ENCODE measurements at places on chromosomes 3 and 15.

- DNase-seq: no peak
Measured at GRCh38 chr15:95679847-95680582, 650.5 kb upstream of the NR2F2 start.

DNA sequence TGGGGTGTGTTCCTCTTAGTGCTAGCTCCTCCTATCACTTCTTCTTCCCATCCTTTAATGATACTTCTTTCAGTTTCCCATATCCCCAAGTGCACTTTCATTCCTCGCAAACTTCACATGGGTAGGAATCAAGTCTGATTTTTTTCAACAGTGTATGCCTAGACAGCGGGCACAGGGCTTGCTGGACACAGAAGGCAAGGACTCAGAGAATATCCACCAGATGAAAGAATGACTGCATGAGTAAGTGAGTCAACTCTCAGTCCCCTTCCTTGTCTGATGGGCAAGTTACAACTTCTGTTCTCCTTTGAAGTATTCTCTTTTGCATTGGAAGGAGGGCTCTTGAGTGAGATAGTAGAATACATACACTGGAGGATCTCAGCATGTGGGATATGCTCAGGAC lies 3.1 kb upstream of the SQOR start:
- DNase-seq: no peak

DNA sequence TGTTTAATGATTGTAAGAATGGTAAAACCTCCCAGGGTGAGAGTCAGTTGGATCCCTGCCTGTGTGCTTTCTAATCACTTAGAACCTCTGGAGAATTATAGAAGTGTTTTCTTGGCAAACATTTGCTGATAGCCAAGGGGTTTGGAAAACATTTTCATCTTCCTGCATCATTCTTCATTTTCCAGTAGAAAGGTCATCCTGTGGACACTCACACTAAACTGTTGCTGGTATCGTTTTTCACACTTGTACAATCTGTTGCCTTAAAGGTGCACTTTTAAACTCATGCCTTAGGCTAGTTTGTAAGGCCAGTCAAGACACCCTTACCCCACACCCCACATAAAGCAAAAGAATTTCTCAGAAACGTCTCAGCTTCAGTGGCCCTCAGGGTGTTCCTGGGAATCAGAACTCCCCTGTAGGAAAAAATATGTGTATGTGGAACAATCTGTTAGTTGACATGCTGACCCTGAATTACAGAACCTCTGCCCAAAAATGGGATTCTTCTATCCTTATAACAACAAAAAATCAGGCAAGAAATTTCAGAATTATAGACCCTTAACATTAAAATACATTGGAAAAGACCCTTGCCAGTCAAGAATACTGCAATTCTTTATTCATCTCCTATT lies 5.8 kb upstream of the PLD1 start:
- no peak for DNase-seq

DNA sequence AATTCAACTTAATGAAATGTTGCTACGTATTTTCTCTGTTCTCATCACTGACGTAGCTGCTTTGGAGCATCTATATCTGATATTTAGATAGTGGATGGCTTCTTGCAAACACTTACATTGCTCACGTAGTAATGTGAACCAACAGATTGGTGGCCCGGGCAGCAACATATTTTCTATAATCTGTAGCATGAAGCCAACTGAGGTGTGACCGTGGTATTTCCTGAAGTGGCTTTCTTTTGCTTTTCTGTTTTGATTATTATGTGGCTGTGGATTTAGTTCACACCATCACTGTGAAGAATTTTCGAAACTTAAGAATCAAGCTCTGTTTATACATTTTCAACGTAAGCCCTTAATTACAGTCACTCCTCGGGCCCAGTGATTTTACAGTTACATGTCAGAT lies 288.5 kb downstream of the LPP start:
- DNase-seq: no peak

- no peak for DNase-seq
Measured at GRCh38 chr3:67458896-67459530, 195.4 kb downstream of the SUCLG2 start.

DNA sequence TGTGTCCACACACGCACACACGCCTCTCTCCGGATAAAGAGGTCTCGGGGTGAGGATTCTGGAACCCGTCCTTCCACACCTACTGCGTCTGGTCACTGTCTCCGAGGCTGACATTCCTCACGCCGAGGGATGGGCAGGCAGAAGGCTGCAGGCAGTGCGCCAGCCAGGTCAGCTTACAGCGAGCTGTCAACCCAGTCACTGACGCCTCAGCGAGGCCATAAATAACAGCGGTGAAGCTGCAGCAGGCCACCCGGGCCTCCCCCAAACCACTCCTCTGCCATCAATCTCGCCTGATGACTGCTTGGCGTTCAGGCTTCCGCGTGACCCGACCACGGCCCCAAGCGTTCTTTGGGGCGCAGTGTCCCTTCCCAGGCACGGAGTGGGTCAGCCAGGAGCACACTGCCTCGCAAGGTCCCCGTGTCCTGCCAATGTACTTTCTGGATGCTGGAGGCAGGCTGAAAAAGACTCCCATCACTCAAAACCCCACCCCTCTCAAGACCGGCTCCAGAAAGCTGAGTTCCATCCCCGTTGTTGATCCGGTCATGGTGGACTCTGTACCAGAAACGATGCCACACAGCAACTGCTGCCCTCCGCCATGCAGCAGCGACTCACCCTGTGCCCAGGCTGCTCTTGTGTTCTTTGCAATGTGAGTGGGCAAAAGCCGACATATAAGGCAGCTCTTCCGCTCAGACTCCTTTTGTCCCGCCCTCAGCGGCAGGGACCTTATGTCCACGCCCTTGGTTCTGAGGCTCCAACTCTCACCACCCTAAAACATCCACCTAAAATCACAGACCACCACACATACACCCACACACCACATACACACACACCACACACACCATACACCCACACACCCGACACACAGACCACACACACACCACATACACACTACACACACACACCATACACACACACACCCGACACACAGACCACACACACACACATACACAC lies 27.1 kb downstream of the CPN2 start:
- DNase-seq: no peak

GRCh38 chr3:157045238-157045850 lies 114.6 kb downstream of the CCNL1 start:
- no peak for DNase-seq

DNA sequence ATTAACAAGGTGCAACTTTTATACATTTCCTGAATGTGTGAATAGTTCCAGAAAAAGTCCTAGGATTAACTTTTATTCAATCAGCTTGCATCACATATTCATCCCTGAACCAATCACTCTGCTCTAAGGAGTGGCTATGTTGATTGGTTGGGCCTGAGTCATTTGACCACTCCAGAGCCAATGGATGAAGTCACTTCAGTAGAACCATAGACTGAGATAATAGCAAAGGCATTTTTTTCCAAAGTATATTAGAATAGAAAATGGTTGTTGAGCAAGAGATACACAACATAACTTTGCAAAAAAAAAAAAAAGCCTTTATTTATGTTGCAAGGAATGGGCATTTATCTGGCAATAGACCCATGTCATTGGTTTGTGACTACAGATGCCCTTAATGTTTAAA lies 55.5 kb upstream of the AGTR1 start:
- DNase-seq: no peak

- no peak for DNase-seq
Measured at GRCh38 chr3:65761446-65762234, 277.1 kb downstream of the MAGI1 start.

- no peak for DNase-seq
Measured at GRCh38 chr15:31975830-31976229, 54.5 kb upstream of the CHRNA7 start.

DNA sequence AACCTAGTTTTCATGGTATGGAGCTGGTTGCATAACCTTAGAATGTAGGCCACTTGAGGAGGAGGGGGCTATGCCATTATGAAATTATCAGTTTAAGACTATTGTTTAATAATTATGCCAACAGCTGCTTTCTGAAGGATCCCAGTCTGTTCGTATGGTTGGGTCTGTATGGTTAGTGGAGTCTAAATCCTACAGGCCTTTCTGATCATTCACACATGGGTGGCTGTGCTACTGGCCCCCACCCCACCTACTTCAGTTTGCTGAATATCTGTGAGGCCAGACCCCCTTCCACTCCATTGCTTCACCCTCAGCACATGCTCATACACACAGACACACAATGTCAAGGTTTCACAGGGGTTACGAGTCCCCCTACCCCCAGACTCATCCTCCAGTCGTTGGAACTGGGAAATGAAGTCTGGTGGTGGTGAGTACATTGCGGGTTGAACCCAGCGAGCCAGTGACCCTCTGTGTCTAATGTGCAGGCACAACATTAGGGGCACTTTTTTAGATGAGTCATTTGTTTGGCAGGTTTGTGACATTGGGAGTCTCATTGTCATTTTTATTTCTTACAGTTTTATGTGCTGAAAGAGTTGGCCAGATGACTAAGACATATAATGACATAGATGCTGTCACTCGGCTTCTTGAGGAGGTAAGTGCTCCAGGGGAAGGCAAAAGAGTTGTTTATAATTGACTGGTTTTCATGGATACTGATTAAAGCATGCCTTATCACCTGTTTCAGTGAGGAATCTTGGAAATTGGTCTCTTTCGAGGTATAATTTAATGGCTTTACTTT lies 85.3 kb downstream of the TRAK1 start:
- no peak for DNase-seq

DNA sequence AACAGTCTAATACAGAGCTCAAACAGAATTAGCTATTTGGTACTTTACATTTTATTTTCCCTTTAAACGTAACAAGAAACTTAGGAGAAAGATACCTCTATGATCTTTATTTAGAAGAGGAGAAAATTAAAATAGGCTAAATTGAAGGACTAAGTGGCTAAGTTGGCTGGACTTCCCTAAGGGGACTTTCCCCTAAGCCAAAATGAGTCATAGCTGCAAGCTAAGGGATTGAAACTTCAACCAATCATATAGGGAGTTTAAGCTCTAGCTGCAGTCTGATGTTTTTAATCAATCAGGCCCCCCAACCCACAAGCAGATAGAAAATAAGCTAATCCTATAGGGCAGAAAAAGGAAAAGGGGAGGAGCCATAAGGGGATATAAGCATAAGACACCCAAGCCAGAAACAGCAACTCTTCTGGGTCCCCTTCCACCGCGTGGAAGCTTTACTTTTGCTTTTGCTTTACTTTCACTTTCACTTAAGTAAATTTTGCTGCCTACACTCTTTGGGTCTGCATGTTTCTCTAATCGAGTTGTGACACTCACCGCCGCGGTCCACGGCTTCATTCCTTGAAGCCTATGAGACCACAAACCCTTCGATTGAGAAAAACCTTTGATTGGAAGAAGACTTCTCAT lies 1108.5 kb upstream of the EPHA6 start:
- no peak for DNase-seq

GRCh38 chr15:96225642-96226259 lies 104.7 kb upstream of the NR2F2 start:
- no peak for DNase-seq

Data from activated CD4-positive, alpha-beta T cell treated with anti-CD3 and anti-CD28 coated beads, Interleukin-2, amount 50 U/mL, for 4 hours (primary cell).